ENCODE measurements at places on chromosomes 12 and 14.
A peak's percentile ranks its signal among the peaks of the same experiment; 100 is the strongest.

DNA sequence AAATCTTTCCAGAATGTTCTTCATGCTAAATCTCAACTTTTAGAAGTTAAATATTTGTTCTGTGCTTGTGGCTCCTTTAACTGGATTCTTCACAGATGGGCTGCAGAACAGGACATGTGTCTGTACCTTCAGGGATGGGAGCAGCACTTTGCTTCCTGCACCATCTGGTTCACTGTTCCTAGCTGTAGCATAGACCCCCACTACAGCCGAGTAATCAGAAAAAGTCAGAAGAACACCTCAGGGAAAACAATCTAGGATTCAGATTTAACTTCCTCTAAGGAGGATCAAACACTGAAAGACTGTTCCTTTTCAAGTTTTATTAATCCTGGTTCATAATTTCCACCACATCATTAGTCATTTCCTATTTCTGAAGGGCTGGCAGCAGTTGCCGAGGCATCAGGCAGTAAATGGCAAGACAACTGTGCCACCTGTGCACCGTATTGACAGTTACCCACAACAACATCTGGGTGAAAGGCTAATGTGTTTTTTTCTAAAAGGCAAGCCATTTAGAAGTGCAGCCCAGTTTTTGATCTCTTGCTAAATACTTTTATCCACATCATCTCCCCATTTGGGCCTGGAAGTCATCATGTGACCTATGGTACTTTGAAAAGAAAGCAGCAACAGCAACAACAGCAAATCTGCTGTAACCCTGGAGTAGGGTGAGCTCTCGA lies 212.8 kb upstream of the BMP4 start:
- DNase-seq: no peak

GRCh38 chr12:107564946-107565345 lies 120.7 kb upstream of the PWP1 start:
- no peak for DNase-seq

DNA sequence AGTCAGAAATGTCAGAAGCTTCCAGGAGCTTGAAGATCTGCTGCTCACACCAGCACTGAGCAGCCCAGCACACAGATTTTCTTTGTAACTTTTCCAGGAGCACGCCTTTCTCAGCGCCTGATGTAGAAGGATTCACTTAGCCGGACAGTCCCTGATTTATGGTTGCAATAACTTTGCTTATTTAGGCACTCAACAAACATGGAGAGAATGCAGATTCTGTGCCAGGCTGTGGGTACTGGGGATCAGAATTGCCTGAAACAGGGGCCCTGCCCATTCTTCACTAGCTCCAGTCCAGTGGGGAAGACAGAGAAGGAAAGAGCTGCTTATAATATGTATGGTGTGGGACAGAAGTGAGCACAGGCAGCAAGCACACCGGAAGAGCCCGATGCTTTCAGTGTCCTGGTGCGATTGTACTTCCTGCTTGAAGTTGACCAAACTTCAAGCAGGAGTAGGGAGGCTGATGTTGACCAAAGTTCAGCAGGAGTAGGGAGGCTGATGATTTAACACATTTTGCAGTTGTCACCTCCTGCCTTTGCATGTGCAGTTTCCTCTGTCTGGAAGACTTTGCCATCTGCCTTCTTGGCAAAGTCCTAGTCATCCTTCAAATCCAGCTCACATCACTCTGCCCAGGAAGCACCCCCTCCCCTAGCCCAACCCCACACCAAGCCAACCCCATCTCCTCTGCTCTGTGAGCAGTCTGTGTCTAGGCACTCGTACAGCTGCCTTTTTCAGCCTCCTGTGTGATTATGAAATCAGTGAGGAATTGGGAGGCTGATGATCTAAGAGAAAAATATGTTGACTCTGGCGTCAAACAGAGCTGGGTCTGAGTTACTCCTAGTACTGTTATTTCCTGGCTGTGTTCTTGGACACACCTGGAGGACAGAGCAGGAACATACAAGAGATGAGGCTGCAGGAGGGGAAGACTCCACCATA lies 12.0 kb upstream of the PRIMA1 start:
- DNase-seq: no peak

- DNase-seq: peak; percentile 89
Measured at GRCh38 chr12:132986001-132986884, at the start of gene ZNF26. ZNF26 (plus strand) TSS chr12:132986367; CDS start chr12:132986841, 474 bp downstream.

- no peak for DNase-seq
Measured at GRCh38 chr12:52324153-52324444, 2.9 kb upstream of the KRT83 start.

DNA sequence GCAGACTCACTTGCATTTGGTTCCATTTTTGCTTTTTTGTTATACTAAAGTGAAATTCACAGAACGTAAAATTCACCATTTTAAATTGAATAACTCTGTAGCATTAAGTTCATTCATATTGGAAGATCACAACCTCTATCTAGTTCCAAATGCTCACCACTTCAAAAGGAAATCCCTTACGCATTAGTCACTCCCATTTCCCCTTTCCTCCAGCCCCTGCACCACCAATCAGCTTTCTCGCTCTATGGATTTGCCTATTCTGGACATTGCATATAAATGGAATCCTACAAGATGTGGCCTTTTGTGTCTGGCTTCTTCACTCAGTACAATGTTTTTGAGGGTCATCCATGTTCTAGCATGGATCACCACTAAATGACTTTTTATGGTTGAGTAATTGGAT lies 294.5 kb downstream of the KSR2 start:
- no peak for DNase-seq

- DNase-seq: no peak
Measured at GRCh38 chr12:118356809-118357256, 15.9 kb downstream of the TAOK3 start.

GRCh38 chr14:35189422-35189821 lies 67.1 kb downstream of the PRORP start:
- DNase-seq: no peak

GRCh38 chr12:124888260-124888659 lies 24.6 kb upstream of the SCARB1 start:
- no peak for DNase-seq

DNA sequence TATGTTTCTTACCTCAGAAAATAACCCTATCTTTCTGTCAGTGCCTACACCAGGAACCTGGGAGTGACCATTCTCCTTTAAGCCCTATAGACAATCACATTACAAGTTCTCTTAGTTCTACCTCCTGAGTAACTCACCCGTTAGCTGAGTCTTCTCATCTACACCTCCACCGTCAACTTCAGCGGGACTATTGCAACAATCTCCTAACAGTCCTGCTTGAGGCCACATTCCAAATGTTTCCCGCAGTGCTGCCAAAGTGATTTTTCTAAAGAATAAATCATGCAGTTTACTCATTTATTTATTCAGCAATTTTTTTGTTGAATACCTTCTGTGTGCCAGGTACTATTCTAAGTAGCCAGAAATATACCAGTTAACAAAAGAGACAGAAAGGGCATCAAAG lies 285.0 kb upstream of the GRIP1 start:
- DNase-seq: no peak

DNA sequence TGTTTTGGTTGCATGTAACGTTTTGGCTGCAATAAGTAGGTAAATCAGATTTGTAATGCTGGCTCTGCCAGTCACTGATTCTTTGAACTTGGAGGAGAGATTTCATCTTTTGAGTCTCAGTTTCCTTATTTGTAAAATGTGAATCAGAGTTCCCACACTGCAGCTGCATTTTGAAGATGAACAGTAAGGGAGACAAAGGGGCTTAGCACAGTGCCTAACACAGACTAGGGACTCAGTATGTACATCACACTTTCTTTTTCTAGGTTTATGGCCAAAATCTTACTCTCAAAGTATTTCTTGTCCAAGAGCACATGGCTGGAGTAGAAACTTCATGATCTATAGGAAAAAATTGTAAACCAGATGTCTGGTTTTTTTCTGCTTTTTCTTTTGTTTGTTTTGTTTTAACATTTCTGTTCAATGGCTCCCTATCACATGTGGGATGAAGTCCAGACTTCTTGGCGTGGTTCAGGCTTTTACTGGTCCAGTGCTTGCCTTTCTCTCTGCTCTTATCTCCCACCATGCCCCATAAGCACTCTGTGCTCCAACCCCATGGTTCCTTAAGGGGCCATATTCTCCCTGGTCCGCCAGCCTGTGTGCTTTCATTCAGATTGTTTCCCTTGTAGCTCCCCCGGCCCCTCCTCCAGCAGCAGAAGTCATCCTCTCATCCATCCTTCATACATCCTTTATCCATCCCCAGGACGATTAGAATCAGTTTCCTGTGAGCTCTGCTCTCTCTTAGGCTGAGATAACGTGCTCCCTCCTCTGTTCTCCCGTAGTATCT lies 58.0 kb downstream of the SYNE2 start:
- no peak for DNase-seq

GRCh38 chr14:29233188-29233587 lies 466.6 kb downstream of the FOXG1 start:
- no peak for DNase-seq

- DNase-seq: no peak
Measured at GRCh38 chr12:69906411-69907216, 81.6 kb downstream of the MYRFL start.

DNA sequence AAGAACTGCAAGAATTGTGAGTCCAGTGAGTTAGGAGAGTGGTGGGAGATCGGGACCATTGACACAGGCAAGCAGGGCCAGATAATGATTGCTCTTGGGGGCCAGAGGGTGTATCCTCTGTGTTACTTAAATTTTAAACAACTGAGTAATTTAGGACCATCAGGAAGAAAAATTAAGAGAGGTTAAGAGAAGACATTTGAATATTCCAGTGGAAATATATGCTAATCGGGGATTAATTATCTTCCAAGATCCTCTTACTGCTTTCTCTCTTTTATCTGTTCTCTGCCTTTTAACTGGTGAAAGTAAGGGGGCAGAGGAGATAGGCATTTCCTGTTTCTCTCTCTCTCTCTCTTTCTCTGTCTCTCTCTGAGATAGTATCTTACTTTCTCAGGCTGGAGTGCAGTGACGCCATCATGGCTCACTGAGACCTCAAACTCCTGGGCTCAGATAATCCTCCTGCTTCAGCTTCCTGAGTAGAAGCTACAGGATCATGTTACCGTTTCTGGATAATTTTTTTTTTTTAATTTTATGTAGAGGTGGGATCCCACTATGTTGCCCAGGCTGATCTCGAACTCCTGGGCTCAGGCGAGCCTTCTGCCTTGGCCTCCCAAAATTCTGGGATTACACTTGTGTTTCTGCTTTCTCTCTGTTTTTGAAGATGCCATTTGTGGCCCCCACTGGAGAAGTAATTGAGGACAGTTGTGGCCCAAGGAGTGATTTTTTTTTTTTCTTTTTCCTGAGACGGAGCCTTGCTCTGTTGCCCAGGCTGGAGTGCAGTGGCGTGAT lies 85.1 kb downstream of the DIP2B start:
- no peak for DNase-seq

- DNase-seq: no peak
Measured at GRCh38 chr14:66315548-66315947, 170.6 kb upstream of the CCDC196 start.

DNA sequence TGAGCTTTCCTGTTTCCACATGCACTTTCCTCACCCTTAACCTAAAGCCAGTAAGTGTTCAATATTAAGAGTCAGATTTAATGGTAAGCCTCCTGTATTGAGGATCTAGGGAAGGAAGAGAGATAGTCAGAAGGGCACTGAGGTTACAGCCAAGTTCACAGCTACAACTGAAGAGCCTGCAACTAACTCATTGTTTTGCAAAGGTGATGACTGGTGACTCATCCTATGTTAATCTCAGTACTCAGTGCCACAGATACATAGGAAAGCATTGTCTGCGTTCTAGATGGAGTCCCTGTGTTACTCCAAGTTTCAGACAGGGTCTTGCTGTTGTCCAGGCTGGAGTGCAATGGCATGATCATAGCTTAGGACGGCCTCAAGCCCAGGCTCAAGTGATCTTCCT lies 157.0 kb upstream of the RBM19 start:
- no peak for DNase-seq

- DNase-seq: no peak
Measured at GRCh38 chr12:90712671-90713070, 242.3 kb downstream of the CCER1 start.

GRCh38 chr12:119780786-119781434 lies 96.2 kb downstream of the CIT start:
- DNase-seq: no peak

- no peak for DNase-seq
Measured at GRCh38 chr14:61505815-61506809, 184.7 kb downstream of the PRKCH start.

GRCh38 chr14:84253326-84253725 lies 1276.6 kb upstream of the FLRT2 start:
- no peak for DNase-seq

DNA sequence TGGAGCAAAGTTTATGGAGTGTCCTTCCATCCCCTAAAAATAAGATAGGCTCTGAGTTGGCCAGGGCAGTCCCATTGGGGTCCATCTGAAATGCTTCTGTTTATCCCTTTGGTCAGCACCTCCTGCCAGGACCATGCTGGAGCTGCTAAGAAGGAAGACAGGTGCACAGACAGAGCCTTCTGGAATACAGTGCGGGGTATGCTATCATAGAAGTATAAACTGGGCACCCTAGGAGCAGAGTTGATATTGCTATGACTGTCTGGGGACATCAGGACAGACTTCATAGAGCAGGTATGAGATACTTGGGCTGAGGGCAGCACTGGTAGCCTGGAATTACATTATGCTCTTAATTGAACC lies 170.4 kb upstream of the HIF1A start:
- DNase-seq: no peak

GRCh38 chr14:50780393-50780792 lies 50.6 kb downstream of the NIN start:
- DNase-seq: no peak

DNA sequence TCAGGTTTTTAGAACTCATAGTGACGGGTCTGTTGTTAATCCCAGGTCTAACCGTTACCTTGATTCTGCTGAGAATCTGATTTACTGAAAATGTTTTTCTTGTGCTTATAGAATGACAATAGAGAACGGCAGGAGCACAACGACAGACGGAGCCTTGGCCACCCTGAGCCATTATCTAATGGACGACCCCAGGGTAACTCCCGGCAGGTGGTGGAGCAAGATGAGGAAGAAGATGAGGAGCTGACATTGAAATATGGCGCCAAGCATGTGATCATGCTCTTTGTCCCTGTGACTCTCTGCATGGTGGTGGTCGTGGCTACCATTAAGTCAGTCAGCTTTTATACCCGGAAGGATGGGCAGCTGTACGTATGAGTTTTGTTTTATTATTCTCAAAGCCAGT lies 34.4 kb downstream of the PSEN1 start:
- DNase-seq: no peak

GRCh38 chr14:105414456-105415371 lies 4.9 kb upstream of the MTA1 start:
- DNase-seq: peak; percentile 88

GRCh38 chr14:104597576-104597975 lies 7.0 kb downstream of the TMEM179 start:
- no peak for DNase-seq

DNA sequence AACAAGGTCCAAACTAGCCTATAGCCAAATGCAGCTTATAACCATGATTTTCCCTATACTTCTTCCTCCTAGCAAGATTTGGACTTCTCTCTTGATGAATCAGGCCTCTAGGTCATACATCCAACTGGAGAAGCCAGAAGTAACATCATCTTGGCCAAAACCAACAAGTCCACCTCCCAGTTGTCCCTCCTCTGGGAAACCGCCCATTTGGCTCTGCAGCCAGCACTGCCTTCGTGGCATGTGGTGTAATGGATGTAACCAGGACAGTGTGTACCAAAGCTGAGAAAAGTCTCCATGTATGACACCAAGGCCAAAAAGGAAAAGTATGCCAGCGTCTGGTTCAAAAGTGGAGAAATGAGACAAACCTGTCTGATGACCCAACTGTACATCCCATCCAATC lies 59.3 kb upstream of the VASH1 start:
- DNase-seq: no peak

- no peak for DNase-seq
Measured at GRCh38 chr14:94769391-94770250, at the start of gene GSC. GSC (minus strand) TSS chr14:94770113; CDS start chr14:94770015, 98 bp downstream.

- no peak for DNase-seq
Measured at GRCh38 chr12:62957233-62957953, 22.4 kb upstream of the PPM1H start.

GRCh38 chr12:128940090-128940888 lies 87.0 kb downstream of the GLT1D1 start:
- DNase-seq: no peak
